ENCODE measurements at places on chromosomes 5 and 9.

GRCh38 chr9:71685988-71686387 is 82.3 kb downstream of the CEMIP2 start:
- DNase-seq: no peak

GRCh38 chr5:122404018-122404417 is 92.0 kb downstream of the SNCAIP start:
- no peak for DNase-seq

DNA sequence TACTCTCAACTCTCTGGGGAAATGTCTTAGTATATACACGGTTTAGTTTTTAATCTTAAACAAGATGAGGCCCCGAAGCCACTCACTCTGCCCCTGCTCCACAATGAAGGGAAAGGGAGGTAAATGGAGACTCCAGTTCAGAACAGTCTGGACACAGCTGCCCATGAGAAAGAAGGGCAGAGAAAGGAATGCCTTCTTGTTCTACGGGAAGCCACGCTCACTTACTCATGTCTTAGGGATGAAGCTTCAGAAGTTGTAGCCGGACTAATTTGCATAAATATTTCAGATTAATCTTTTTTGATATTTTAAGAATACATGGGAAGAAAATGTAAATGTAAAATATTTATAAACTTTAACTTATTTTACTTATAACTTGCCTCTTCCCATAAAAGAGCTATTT is 94.0 kb downstream of the COL23A1 start:
- DNase-seq: no peak

DNA sequence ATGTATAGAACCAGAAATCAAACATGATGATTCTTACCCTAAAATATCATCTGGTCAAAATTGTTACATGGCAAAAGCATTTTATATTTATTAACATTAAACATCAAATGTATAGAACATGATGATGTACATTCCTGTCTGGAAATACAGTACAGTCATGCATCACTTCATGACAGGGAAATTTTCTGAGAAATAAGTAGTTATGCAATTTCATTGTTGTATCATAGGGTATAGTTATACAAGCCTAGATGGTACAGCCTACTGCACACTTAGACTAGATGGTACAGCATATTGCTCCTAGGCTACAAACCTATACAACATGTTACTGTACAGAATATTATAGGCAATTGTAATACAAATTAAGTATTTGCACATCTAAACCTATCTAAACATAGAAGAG is 64.6 kb upstream of the VCAN start:
- DNase-seq: no peak

GRCh38 chr5:2017540-2018389 is 135.0 kb upstream of the IRX4 start:
- DNase-seq: peak; percentile 40

DNA sequence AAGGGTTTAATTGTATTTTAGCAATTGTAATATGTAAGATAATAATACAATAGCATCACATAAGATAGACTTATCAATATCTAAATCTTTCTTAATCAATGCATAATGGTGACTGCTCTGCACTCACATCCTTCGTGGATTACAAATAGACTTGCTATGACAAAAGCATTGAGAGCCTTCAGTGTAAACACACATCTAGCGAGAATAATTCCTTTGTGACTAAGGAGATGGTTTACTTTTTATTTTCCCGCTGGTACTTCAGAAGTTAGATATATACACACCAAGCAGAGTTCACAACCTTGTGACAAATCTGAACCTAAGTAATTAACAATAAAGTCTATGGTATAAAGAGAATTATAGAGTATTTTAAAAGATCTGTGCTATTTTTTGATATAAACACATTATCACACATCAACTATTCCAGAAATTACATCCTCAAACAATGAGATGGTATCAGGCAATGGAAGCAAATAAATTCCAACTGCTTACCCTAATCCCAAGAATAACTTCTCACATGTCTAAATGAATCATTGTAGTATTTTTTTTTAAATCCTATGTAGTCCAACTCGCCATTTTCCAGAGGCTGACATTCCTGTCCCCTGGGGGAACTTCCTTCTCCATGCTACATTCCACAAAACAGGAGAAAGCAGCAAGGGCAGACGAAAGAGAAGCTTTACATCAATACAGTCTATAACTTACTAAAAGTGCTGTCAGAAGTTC is 51.2 kb downstream of the MAPKAP1 start:
- DNase-seq: no peak

GRCh38 chr9:116163293-116164055 is 9.9 kb downstream of the PAPPA start:
- DNase-seq: no peak

DNA sequence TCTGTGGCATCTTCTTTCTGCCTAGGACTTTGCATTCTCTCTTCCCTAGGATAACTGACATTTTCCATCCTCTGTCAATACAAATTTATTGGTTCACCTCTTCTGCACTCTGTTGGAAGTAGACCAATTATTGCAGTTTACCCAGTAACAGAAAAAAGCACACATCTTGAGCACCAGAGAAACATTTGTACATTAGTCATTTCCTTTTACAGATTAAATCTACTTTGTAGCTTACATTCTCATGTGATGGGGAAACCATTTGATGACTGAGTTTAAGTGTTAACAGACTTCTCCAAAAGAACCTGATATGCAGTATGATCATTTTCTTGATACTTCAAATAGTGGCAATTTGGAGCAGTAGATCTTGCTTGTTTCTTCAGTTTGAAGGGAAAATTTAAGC is 1098.8 kb downstream of the DTWD2 start:
- no peak for DNase-seq
